ENCODE measurements at places on chromosomes 16 and 17.

DNA sequence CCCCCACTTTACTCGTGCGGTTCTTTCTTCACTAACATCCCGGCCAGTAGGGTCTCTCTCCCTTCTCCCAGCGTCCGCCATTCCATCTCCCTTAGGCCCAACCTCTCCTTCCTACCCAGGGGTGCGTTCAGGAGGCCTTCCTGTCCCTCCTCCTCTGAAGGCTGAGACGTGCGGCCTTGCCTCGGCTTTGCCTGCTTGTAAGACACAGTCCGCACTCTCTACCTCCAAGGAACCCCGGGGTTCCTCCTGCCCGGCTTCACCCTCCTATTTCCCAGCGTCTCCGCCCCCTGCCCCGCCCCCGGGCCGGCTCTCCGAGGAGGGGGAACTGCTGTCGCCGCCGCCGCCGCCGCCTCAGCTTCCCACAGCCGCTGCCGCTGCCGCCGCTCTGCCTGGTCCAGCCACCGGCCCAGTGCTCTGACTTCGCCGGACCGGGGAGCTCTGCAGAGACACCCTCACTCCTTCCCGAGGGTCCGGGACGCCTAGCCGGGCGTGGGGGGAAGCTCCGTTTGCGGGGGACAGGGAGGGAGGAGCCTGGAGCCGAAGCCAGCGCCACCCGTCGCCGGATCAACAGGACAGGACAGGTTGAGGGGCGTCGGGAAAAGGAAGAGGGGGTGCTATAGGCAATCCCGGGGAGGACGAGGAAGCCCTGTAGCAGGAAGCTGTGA lies 1.2 kb upstream of the FGF11 start:
- peak; percentile 41 for DNase-seq

DNA sequence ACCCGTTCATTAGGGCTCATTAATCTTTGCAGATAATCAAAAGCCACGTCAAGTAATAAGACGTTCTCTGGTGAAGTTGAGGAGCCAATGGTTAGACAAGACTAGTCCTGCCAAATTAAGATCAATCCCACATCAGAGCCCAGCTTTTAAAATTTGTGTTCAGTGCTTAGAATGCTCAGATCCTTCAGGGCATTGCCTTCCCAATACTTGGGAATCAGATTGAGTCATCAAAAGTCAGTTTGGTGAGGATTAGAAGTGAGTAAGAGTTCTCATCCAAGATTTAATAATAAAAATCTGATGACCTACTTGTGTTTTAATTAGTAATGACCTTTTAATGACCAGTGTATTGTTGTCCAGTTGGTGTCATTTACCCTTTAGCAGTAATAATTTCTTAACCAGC lies 19.8 kb downstream of the MAP2K4 start:
- DNase-seq, result no peak

- no peak for DNase-seq
Measured at GRCh38 chr17:75365931-75366275, 39.6 kb downstream of the GRB2 start.

DNA sequence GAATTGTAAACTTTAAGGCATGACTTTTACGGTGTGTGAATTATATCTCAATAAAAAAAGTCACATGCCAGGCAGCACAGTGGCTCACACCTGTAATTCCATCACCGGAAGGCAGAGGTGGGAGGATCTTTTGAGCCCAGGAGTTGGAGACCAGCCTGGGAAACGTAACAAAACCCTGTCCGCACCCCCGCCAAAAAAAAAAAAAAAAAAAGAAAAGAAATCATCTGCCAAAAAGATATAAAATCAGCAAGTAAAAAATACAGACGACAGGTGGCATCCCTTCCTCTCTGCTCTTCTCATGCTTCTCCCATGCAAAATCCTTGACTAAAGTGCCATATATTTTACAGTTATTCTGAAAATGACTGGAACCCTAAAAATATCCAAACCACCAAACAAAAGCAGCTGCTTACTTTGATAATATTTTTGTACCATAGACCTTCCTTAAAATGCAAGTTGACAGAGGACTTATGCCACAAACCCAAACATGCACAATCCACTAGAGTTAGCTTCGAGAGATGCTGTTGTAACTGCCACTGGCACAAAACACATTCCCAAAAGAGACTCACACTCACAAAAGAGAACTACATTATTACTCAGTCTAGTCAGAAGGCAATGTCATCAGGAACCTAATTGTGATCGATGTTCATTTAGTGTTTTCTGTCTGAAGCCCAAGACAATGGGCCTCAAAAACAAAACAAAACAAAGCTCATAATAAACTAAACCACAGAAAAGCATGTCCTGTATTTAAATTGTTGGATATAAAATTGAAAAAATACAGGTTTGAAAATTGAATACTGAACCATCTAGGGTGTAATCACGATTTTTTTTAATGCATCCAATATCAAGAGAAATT lies 2.4 kb downstream of the CRLF3 start:
- DNase-seq, result peak; percentile 40

- DNase-seq, result peak; percentile 19
Measured at GRCh38 chr16:26454102-26454501, 612.6 kb upstream of the C16orf82 start.

GRCh38 chr16:314795-315299 lies 31.9 kb downstream of the PDIA2 start:
- no peak for DNase-seq

GRCh38 chr17:1573932-1574696 lies 11.5 kb upstream of the PITPNA start:
- DNase-seq, result peak; percentile 62

GRCh38 chr16:89561884-89562599 lies 1.6 kb downstream of the RPL13 start:
- peak; percentile 19 for DNase-seq

DNA sequence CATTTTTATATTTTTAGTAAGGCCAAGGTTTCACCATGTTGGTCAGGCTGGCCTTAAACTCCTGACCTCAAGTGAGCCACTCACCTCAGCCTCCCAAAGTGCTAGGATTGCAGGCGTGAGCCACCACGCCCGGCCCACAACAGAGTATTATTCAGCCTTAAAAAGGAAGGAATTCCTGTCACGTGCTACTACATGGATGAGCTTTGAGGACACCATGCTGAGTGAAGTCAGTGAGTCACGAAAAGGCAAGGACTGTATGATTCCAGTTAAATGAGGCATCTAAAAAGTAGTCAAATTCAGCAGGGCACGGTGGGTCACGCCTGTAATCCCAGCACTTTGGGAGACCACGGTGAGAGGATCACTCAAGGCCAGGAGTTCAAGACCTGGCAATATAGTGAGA lies 9.7 kb downstream of the CSF3 start:
- no peak for DNase-seq

DNA sequence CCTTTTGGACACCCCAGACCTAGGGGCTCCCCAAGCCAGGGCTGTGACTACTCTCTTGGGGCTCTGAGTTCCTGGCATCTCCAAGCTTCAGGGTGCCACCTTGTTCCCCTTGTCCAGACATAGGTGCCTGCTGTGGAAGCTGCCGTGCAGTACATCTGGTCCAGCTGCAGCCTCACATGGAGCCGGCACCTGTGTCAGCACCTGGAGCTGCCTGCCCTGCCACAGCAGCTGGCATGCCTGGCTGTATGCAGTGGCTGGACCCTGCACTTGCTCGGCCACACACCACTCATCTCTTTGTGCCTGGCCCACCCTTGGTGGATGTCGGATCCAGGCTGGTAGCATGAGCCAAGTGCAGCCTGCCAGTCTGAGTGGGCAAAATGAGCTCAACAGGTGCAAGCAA lies 775.8 kb downstream of the CDH11 start:
- no peak for DNase-seq

- DNase-seq, result no peak
Measured at GRCh38 chr16:72098936-72099335, 5.3 kb downstream of the DHX38 start.

GRCh38 chr17:79133985-79134384 lies 59.4 kb downstream of the ENGASE start:
- DNase-seq, result no peak

DNA sequence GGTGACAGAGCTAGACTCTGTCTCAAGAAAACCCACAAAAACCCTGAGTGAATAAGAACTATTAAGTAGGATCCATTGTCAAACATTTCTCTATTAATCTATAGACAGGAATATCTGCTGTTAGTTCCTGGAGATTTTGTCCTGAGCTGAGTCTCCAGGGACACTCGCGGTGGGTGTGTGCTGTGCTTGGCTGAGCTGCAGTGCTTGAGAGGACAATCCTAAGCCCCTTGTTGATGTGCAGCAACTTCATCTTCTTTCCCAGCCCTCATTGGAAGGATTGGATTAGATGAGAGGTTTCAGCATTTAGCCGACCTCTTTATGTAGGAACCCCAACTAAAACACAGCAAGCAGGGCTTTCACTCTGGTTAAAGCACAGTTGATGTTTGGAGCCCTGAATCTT lies 33.3 kb downstream of the NDEL1 start:
- no peak for DNase-seq

DNA sequence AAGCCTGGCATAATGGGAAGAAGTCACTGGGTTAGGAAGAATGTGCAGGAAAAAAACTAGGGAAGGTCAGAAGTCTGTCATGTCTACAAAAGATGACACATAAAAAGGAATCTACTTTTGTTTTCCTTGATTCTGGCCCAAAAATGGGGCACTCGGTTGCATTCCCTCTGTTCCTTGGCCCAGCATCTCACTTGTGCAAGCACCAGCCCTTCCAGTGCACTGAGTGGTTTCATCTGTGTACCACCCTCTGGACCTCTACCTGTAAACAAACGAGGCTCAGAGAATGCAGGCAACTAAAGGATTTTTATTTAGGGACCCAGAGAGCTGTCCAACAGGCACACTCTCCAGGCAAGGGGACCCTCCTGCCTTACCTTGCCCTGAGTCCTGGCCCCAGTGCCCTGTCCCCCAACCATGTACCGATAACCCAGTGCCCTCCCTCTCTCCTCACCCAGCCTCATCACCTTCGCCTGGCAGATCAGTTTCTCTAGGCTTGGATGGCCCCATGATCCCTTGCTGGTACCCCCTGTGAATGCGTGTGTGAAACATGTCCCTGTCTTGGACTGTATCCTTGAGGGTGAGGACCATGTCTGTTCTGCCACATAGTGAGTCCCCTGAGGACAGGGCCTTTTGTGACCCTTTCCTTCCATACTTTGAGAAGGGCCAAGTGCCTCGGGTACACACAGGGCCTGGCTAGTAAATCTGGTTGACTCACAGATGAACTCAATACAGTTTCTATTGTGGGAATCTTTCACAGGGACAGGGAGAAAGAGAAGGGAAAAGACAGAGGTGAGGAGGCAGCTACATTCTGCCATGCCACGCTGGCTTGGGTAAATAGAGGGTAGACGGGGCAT lies 13.3 kb downstream of the NXPH3 start:
- DNase-seq, result no peak

- DNase-seq, result no peak
Measured at GRCh38 chr16:78102865-78103264, 3.4 kb downstream of the WWOX start.

DNA sequence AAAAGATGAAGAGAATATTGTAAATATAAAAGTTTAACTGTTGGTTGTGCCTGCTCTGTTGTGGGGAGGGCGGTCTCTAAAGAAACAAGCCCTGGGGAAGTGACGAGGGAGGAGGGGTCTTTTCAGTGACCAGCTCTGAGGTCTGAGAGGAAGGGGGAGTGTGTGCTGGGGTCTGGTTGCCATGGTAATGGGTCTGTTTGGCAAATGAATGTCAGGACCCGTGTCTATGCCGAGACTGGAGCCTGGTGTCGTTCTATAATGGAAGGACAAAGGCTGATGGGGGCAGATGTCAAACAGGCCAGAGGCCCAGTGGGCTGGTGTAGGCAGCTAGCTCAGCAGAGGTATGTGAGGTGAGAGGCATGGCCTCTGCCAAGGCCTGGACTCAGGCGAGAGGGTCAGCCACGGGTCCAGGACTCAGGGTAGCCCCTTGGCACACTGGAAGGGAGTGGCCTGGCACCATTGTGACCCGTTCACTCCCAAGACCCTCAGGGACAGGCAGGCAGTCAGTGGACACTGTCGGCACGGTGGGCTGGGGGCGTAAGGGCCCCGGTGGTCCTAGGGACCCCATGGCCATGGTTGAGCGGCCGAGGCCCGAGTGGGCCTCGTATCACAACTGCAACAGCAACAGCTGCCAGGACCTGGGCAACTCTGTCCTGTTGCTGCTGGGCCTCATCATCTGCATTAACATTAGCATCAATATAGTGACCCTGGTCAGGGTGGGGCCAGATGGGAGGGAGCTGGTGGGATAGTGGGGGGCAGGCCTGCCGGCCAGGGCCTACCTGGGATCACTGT lies at the start of gene SPEM1:
Gene SPEM1 (plus strand): TSS at position 506 of the 792 bp plus-strand sequence. CDS start 61 bp downstream, at position 567.
- DNase-seq, result no peak

GRCh38 chr17:34475296-34475695 lies 104.1 kb upstream of the TMEM132E start:
- no peak for DNase-seq

DNA sequence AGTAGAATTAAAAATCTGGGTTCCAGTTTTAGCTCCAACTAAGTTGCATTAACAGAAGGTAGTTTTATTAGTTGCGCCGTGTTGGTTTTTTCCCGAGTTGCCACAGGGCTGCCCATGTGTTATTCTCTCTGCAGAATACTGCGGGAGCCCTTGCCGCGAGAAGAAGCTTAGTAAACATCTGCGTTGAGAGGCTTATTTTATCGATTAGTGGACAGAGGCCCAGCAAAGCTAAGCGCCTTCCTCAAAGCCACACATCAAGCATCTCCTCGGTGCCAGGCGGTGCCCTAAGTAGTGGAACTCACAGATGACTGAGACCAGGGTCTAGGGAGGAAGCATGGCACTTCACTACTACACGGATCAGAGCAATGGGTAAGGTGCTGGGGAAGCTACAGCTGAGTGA lies 212.3 kb upstream of the IRX5 start:
- no peak for DNase-seq

DNA sequence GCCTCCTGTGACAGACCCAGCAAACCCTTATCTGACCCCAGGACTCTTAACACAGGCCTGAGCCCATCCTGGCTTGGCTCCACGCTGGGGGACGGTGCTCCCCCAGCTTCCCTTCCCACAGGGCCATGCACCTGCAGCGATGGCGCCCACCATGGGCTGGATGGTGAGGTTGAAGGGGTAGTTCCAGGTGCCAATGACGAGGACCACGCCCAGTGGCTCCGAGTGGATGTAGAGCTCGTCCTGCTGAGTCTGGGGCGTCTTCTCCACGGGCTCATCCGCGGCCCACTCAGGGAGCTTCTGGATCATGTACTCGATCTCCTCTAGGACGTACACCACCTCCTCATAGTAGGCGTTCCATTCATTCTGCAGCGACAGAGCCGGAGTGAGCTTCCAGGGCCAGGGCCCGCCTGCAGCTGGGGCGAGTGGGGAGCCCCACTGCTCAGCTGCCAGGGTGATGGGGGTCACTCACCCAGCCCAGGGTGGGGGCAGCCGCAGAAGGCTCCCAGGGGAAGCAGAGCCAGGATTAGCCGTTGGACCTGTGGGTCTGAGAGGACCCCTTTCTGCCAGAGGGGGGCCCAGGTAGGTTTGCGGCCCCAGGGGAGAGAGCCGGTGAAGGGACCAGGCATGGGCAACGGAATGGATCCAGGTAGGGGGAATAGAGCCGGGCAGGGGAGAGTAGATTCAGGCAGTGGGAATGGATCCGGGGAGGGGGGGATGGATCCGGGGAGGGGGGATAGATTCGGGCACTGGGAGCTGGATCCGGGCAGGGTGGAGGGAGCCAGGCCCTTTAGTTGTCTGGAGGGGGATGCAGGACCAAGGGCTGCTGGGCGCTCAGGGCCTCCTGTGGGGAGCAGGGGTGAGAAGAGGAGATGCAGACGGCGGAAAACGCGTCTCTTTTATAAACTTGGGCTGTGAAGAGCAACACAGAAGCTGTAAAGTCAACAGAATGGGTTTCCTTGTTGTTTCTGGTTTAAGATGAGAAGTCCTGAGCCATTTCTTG lies 4.7 kb downstream of the ALDH3A1 start:
- no peak for DNase-seq

- DNase-seq, result no peak
Measured at GRCh38 chr17:67525239-67526135, 148.4 kb downstream of the PITPNC1 start.

GRCh38 chr16:82094942-82095540 lies 60.0 kb downstream of the HSD17B2 start:
- no peak for DNase-seq

- no peak for DNase-seq
Measured at GRCh38 chr17:67160791-67161190, 84.2 kb downstream of the HELZ start.
